HepG2 (cell line): ENCODE measurements at places on chromosomes 12 and 14. TPM values are rescaled to one million over a fixed set of nuclear protein-coding genes. Genes with fewer than 3 reads are reported as not detected.
A peak's percentile ranks its signal among the peaks of the same experiment; 100 is the strongest.

GZMB gene
- not detected in 2 replicates for total RNA-seq

KRT71 gene
- total RNA-seq: not detected in 2 replicates

- no peak for DNase-seq
These were observed 5.1 kb downstream of the C12orf56 start for GRCh38 chr12:64385468-64385867.

SCNN1A gene
- 0.63 and 1.5 TPM in 2 replicates for total RNA-seq

GRCh38 chr14:50091240-50091913, 25.0 kb downstream of the VCPKMT start:
- DNase-seq: no peak

GLI1 gene
- total RNA-seq: 0.20 TPM in 1 of 2 replicates, not detected in the other

GRCh38 chr14:105135700-105136395, 32.7 kb downstream of the JAG2 start:
- no peak for DNase-seq

TMPRSS12 gene
- total RNA-seq: not detected in 2 replicates

DNA sequence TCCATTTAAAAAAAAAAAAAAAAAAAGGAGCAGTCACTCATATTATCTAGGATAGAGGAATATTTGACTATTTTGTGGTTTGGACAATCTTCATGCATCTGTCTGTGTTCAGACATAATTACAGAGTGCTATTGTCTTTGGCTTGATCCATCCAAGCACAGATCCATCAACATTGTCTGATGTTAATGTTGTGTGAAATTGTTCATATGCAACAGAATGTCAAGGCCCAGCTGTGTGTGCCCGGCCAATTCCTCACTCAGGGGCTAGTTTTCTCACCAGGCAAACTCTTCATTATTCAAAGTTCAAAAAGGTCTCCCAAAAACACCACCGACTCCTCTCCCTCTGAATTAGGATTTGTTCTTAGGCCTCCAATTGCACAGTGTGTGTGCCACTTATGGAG, 324.9 kb upstream of the TMTC1 start:
- DNase-seq: no peak

GRCh38 chr14:91331721-91332120, 85.9 kb downstream of the CCDC88C start:
- no peak for DNase-seq

GRCh38 chr12:124667506-124668326, 100.3 kb upstream of the NCOR2 start:
- DNase-seq: peak; percentile 79

DNA sequence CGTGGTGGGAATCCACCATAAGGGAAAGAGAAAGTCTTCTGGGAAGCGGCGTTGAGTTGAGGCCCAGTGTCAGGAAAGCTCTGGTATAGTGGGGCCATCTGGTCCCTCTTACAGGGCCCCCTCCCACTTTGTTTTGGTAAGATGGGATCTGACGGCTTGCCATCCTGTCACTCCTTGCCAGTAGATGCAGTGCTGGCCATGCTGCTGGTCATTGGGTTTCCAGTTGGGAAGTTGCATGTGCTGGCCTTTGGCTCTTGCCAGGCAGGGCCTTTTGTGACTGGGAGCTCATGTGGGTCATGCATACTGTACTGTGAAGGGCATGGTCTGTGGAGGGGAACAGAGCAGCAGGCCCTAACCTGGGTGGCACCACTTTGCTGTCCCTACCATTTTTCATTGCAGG, 3.8 kb downstream of the TRAF3 start:
- DNase-seq: no peak

HEATR5A gene
- total RNA-seq: 105 and 172 TPM in 2 replicates

KRT82 gene
- not detected in 2 replicates for total RNA-seq

DNA sequence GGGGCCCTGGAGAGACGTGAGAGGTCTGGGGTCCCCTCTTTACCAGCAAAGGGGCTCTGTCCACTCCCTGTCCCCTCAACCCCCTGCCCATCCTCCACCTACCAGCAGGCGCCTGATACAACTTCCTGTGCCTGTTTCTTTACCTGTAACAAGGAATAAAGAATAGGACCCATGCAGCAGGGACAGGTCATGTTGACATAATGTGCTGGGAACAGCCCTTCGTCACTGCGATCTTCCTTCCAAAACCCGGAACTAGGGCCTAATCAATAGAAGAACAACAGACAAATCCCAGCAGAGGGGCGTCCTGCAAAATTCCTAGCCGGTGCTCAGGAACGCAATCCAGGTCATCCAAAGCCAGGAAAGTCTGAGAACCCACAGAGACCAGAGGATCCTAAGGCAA, 32.1 kb downstream of the SCARB1 start:
- no peak for DNase-seq

LALBA gene
- not detected in 2 replicates for total RNA-seq

PTPRR gene
- total RNA-seq: not detected in 2 replicates

GRCh38 chr12:10715491-10715890, 7.6 kb downstream of the YBX3 start:
- DNase-seq: no peak

DNA sequence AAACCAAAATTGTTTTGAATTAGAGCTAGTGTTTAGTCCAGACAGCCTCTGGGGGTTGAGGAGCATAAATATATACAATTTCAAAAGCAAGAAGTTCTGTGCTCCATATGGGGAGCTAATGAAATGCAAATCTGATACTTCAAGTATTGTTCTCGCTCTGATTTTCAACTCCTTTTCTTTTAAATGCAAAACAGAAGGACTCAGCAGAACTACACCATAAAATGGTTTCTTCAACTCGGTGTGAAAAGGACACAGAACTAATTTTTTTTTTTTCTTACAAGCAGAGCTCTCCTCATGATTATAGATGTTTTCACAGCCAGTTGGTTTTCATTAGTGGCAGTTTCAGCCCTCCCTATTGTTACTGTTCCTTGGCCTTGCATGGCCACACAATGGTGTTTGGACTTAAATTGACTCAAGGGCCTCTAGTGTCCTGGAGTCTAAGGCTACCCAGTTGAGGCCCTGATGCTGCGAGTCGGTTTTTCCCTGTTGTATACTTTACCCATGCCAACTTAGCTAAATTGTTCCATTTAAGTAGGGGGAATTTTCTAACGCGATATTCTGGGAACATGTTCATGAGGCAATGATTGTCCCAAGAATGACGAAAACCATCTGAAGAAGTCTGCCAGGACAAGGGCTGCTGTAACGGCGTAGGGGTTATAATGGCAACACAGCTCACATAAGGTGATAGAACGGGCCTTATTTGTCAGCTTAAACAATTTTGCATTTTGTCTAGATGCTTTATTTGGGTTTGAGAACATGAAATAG, 120.3 kb downstream of the GPR135 start:
- no peak for DNase-seq

DNA sequence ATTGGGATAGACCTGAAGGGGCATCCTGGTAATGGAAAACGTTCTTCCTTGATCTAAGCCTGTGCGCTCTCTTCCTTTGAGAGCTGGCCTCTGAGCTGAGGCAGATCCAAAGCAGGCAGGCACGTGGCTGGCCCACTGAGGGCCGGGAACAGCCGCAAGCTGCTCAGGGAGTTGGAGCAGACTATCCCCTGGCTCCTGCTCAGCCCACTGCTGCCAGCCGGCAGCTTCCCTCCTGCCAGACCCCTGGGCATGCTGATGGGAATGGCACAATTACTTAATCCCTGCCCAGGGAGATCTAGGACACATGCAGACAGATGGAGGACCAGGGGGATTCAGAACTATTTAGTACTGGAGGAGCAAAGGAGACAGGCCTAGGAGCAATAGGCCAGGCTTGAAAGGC, 14.4 kb downstream of the NEUROD4 start:
- no peak for DNase-seq

GRCh38 chr14:72700338-72701236, 193.3 kb downstream of the DPF3 start:
- no peak for DNase-seq

- no peak for DNase-seq
These were observed 81.3 kb upstream of the RIC8B start for GRCh38 chr12:106692896-106693820.
